ENCODE measurements at places on chromosomes 16 and 17.

GRCh38 chr16:56985288-56985961, 3.9 kb upstream of the NLRC5 start:
- peak overlapping the region; percentile 69 for H3K27ac ChIP-seq
- no peak for DNase-seq
- H3K4me3 ChIP-seq = peak overlapping the region; percentile 33
- H3K36me3 ChIP-seq = peaks cover 76% of the 10 kb centered on the region
- peaks cover 3% of the 10 kb centered on the region for H3K27me3 ChIP-seq

DNA sequence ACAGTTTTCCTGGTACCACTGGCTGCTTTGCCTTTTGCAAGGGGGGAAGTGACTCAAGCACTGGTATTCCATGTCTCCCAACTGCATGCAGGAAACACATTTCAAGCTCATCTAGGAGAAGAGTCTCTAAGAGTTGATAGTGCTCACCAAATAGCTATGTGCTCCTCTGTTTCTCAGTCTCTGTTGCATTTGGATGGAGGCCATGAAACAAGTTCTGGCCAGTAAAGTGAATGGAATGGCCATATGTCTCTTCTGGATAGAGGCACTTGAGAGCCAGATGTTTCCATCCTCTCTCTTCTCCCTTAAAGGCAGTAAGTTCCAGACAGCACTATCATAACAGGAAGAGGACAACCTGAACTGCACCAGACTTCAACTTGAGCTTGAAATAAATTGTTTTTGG, 60.6 kb downstream of the C16orf82 start:
- no peaks in the 10 kb centered on the region for H3K36me3 ChIP-seq
- no peak overlapping the region for H3K27ac ChIP-seq
- DNase-seq = no peak
- H3K4me1 ChIP-seq = no peaks in the 10 kb centered on the region
- no peak overlapping the region for H3K4me3 ChIP-seq

GRCh38 chr16:68823401-68824135, 19.8 kb upstream of the TANGO6 start:
- no peak overlapping the region for H3K27ac ChIP-seq
- H3K4me3 ChIP-seq = no peak overlapping the region
- no peaks in the 10 kb centered on the region for H3K36me3 ChIP-seq
- peaks cover 6% of the 10 kb centered on the region for H3K27me3 ChIP-seq

- no peak for DNase-seq
- H3K4me1 ChIP-seq = peaks cover 7% of the 10 kb centered on the region
- H3K4me3 ChIP-seq = no peak overlapping the region
Observed at GRCh38 chr17:4973256-4974114, 5.9 kb upstream of the SPAG7 start.

- peaks cover 42% of the 10 kb centered on the region for H3K4me1 ChIP-seq
- H3K27me3 ChIP-seq = peaks cover 9% of the 10 kb centered on the region
- H3K36me3 ChIP-seq = no peaks in the 10 kb centered on the region
- peak; percentile 72 for DNase-seq
- H3K4me3 ChIP-seq = no peak overlapping the region
- H3K27ac ChIP-seq = peak overlapping the region; percentile 31
Observed at GRCh38 chr17:3738562-3739295, 15.0 kb downstream of the HASPIN start.

- H3K36me3 ChIP-seq = no peaks in the 10 kb centered on the region
- no peak for DNase-seq
- H3K4me3 ChIP-seq = no peak overlapping the region
Observed at GRCh38 chr17:78873519-78874340, 29.3 kb downstream of the CEP295NL start.

DNA sequence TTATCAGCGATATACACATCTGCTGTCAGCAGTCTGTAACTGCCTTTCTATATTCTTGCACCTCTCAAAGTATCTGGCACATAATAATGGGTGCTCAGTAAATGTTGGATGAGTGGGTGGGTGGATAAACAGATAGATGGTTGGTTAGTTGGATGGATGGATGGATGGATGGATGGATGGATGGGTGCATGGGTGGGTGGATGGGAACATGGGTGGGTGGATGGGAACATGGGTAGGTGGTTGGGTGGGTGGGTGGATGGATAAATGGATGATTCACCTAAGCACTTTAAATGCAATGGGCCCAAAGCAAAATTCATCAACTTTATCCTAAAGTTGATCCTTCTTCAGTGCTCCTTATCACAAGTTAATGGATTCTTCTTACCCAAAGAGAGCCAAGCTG, 48.6 kb downstream of the HELZ start:
- no peaks in the 10 kb centered on the region for H3K27me3 ChIP-seq
- no peak overlapping the region for H3K27ac ChIP-seq
- no peak overlapping the region for H3K4me3 ChIP-seq
- peaks cover 46% of the 10 kb centered on the region for H3K36me3 ChIP-seq

- DNase-seq = no peak
- no peak within 1 kb of the TSS for H3K27ac ChIP-seq
- H3K36me3 ChIP-seq = no peaks in the 10 kb centered on the region
- H3K4me3 ChIP-seq = no peak within 1 kb of the TSS
Observed at GRCh38 chr16:71526111-71526631, at the start of gene CHST4. TSS of gene CHST4 (plus strand) at chr16:71526426. CDS start at chr16:71536678, 10,252 bp downstream.

DNA sequence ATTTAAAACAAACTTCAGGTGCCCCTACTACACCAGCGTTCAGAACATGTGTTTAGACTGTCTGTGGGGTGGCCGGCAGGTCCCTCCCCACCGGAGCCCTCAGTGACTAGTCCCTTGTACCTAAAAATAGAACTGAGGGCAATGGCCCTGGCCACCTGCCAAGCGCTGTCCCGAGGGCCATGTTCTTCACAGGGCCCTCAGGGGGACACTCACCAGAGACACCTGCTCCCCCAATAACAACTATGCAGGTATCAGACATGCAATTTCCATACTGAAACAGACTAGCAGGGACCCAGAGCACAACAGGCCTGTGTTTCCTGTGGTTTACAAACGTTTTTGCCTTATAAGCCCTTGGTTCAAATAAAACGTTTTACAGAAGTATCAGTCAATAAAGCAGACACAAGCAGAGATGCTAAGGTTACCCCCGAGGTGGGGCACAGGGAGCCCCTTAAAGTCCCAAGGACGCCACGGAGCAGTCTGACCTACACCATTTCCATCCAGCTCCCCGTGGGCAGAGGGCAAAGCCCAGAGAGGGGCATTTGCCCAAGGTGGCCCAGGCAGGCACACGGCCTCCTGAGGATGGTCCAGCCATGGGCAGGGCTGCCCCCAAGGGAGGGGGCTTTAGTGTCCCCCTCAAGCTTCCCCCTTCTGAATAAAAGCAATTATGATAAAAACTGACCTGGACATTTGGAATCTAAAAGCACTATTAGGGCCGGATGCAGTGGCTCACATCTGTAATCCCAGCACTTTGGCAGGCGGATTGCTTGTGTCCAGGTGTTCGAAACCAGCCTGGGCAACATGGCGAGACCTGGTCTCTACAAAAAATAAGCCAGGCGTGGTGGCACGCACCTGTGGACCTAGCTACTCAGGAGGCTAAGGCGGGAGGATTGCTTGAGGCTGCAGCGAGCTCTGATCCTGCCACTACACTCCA, 896 bp upstream of the MYLK3 start:
- no peak for DNase-seq
- no peaks in the 10 kb centered on the region for H3K4me1 ChIP-seq
- no peak overlapping the region for H3K4me3 ChIP-seq
- H3K27me3 ChIP-seq = peaks cover 6% of the 10 kb centered on the region

DNA sequence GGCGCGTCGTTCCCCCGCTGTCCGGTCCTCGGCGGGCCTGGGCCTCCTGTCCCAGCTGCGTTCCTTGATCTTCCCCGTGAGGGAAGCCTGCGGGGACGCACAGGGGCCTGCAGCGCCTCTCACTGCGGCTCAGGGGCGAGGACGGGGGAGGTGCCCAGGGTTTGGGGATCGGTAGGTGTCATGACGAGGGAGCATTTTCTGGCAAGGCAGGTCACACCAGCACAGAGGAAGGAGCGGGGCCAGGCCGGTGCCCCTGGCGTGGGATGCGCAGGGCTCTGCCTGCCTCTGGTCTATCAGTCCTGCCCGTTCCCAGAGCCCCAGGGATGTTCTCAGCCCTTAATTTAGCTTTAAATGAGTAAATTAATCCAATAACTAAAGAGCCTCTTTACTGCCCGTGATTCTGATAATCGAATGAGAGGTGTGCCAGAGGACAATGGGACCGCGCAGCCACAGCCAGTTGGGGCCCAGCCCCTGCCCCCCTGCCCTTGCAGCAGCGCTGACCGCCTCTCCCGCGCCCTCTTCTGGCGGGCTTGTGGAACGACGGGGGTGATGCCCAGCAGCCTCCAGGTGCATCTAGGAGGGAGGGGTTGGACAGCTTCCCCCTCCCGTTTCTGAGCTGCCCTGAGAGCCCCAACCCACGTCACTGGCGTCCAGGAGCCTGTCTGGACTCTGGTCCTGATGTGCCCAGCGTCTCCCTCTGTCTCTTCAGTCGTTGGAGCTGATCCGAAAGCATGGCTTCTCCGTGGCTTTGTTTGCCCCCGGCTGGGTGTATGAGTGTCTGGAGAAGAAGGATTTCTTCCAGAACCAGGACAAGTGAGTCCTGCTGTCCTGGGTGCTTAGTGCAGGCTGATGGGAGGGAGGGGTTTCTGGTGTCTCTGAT, 7.9 kb downstream of the ENGASE start:
- no peak overlapping the region for H3K4me3 ChIP-seq
- peaks cover 16% of the 10 kb centered on the region for H3K36me3 ChIP-seq
- no peaks in the 10 kb centered on the region for H3K27me3 ChIP-seq
- H3K27ac ChIP-seq = no peak overlapping the region
- DNase-seq = peak; percentile 71
